EH (cell line): ENCODE measurements at places on chromosomes 11 and 22.
A peak's percentile ranks its signal among the peaks of the same experiment; 100 is the strongest.

GRCh38 chr11:18455686-18456372 lies at the start of gene LDHAL6A:
LDHAL6A (plus strand) TSS chr11:18455856; CDS start chr11:18456681, 825 bp downstream.
- DNase-seq: no peak

DNA sequence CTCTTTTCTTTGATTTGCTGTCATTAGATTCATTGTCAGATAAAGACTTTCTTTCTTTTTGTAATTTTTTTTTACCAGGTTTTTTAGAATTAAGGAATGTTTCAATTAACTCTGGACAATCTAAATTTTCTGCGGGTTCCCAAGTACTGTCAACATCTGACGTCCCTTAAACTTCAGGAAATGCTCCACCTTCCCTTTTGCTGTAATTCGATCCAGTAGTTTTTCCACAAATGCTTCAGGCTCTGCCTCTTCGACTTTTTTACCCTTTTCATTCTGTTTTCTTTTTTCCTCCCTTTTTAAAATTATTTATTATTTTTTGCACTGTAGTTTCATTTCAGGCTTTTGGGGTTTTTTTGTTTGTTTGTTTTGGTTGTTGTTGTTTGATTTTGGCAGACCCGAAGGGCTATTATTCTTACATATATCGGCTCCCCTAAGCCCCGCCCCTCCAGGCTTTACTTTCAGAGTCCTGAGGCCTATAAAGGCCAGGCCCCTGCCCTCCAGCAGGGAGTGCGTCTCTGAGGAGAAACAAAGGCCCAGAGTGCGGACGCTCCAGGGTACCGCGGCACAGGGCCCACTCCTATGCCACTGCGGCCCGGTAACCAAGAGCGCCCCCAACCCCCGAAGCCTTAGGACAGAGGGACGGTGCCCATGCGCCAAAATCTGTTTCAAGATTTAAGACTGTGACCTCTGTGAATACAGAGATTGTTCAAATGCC lies 116.4 kb downstream of the TYR start:
- DNase-seq: peak; percentile 15

DNA sequence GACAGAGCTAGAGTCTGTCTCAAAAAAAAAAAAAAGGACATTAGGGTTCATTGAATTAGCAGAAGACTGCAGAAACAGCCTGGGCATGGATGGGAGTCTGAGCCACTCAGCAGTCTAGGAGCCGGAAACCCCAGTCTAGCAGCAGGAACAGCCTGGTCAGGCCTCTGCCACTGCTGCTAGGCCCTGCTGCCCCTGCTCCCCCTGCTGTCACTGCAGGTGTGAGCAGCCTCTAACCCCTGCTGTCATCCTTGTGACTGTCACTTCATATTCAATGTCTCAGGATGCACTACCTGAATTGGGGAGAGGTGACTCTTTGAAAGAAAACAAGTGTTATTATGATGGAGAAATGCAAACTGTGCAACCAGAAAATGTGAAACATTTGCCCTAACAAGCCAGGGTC lies 7.0 kb upstream of the DDX17 start:
- no peak for DNase-seq

DNA sequence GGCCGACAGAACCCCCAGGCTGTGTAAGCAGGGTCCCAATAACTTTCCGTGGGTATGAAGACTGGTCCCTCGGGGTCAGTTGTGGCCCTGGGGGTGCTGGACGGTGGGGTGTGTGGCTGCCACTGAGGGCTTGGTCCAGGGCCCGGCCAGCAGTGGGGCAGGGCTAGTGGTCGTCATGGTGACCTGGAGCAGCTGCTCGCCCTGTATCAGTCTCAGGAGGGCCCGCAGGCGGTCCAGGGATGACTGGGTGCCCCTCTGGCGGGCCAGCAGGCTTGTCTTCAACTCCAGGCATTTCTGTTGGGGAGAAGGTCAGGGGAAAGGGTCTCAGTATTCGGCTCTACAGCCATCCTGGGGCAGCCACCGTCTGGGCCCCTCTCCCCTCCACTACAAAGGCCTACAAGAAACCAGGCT lies 126.8 kb downstream of the PHF21B start:
- DNase-seq: no peak

DNA sequence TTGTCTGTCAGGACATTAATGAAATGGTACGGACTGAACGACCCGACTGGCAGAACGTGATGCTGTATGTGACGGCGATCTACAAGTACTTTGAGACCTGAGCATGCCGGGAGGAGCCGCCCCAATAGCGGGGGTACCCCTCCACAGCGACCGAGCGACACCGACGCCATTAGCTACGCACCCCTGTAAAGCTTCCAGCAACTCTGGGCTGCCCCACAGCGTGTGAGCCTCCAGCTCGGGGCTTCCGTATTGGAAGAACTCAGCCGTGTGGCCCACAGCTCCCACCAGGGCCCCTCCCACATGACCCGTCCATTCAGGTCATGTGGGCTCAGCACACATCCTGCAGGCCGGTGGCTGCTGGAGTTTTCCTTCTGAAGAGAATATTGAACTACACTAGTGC lies 12.9 kb upstream of the ADORA2A start:
- DNase-seq: no peak

GRCh38 chr11:42161886-42162285 lies 702.4 kb upstream of the LRRC4C start:
- DNase-seq: peak; percentile 89

- DNase-seq: peak; percentile 22
Measured at GRCh38 chr11:35711173-35711910, 48.8 kb downstream of the TRIM44 start.

- DNase-seq: peak; percentile 72
Measured at GRCh38 chr22:38700270-38700788, 414 bp downstream of the JOSD1 start.

DNA sequence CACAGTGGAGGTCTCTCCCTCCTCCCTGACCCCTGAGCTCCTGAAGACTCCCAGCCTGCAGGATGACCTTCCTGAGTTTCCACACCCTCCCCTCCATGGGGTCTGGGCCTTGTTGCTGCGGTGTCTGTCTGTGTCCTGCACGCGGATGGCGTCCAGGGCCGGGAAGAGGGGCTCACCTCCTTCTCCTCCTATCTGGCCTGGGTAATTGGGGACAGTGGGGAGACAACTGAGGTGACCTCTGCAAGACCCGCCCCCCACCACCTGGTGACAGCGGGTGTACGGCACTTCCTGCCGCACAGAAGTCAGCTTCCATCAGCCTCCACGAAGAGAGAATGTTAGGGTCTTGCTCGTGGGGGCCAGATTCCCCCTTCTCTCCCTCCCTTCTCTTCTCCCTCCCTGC lies 31.7 kb downstream of the LINC01488 start:
- DNase-seq: no peak

- no peak for DNase-seq
Measured at GRCh38 chr11:37076866-37077265, 478.8 kb upstream of the RAG2 start.

- no peak for DNase-seq
Measured at GRCh38 chr11:86578727-86579405, 93.5 kb downstream of the ME3 start.
